ENCODE measurements at places on chromosomes 3 and 15.

DNA sequence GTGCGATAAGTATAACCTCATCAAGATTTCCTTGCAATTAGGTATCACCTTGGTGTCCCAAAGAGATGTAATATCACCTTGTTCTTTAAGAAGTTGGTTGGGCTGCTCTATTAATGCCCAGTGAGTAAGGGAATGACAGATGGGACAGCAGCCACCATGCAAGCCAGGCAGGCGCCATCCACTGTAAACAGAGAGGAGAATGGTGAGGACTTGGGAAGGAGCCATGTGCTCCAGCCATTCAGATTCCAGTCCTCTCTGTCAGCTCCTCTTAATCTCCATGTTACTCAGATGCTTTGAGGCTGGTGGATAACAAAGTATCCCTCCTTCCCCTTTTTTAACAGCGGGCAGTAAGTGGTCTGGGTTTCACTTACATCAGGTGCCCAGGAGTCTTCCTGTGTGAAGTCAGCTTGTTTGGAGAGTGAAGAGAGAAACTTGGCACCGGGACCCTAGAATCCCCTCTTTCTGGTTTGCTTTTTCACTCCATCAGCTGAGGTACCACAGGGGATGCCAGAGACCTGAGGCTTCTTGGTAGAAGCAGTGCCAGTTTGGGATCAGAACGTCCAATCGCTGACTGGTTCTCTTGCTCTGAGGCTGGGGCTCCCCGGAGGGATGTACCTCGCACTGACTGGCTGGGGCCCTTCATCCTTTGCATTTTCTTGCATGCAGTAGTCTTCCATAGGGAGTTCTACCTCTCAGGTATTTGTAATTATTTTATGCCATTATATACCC, 29.5 kb downstream of the SLCO3A1 start:
- no peak for DNase-seq

- DNase-seq = no peak
These were observed 25.0 kb upstream of the SCN10A start for GRCh38 chr3:38840987-38841386.

GRCh38 chr3:103499132-103499900, 1064.5 kb downstream of the ZPLD1 start:
- DNase-seq = no peak

GRCh38 chr3:65779390-65779789, 259.3 kb downstream of the MAGI1 start:
- no peak for DNase-seq

GRCh38 chr3:159748425-159748824, 240.2 kb upstream of the IL12A start:
- DNase-seq = no peak

- no peak for DNase-seq
These were observed 192.4 kb upstream of the DPH6 start for GRCh38 chr15:35738370-35738769.

DNA sequence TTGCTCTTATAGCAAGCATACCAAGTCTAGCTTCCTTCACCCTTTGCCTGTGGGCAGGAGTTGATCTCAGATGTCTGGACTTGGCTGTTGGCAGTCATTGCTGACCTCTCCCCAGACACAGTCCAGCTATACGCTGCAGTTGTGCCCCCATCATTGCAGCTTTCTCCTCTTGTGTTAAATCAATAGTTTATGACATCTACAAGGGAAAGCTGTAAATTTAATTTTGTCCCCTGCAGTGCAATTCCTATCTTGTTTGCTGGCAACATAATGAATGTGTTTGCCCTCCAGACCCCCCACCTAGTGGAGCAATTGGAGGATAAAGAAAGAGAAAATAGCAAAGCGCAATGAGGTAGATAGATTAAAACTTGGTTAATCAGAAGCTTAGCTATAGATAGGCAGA, 280.2 kb downstream of the LSAMP start:
- DNase-seq = no peak

DNA sequence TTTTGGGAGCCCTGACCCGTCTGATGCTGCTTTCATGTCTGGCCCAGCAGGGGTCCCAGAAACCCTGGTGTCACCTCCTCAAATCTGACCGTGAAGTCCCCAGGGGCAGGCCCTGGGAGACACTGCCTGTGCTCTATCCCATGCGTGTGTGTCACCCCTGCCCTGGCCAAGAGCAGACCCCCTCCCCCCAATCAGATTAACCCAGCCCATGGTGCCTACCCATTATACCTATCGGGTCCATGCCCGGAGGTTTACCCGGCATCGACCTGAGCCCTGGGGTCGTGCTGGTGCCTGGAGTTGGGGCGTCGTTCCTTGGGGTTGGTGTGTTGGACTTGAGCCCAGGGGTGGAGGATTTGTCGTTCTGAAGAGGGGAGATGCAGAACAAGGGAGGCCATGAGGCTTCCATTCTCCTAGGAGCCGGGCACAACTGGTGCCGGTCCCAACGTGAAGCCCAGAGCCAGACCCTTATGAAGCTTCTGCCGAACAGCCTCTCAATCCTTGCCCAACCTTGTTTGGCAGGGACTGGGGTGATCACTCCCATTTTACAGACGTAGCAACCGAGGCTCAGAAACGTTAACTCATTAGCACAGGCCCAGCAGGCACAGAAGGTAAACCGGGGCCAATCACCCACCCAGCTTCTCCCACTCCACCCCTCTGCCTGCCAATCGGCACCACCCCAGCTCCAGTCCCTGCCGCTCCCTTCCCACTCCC, 39.6 kb downstream of the TLE3 start:
- no peak for DNase-seq

GRCh38 chr3:29128001-29128400, 152.9 kb upstream of the RBMS3 start:
- no peak for DNase-seq

- no peak for DNase-seq
These were observed 106.6 kb upstream of the SLC6A6 start for GRCh38 chr3:14295801-14296200.

- DNase-seq = no peak
These were observed 49.5 kb upstream of the PDZRN3 start for GRCh38 chr3:73674280-73674679.

- no peak for DNase-seq
These were observed 183.1 kb downstream of the CHST2 start for GRCh38 chr3:143302638-143303171.

DNA sequence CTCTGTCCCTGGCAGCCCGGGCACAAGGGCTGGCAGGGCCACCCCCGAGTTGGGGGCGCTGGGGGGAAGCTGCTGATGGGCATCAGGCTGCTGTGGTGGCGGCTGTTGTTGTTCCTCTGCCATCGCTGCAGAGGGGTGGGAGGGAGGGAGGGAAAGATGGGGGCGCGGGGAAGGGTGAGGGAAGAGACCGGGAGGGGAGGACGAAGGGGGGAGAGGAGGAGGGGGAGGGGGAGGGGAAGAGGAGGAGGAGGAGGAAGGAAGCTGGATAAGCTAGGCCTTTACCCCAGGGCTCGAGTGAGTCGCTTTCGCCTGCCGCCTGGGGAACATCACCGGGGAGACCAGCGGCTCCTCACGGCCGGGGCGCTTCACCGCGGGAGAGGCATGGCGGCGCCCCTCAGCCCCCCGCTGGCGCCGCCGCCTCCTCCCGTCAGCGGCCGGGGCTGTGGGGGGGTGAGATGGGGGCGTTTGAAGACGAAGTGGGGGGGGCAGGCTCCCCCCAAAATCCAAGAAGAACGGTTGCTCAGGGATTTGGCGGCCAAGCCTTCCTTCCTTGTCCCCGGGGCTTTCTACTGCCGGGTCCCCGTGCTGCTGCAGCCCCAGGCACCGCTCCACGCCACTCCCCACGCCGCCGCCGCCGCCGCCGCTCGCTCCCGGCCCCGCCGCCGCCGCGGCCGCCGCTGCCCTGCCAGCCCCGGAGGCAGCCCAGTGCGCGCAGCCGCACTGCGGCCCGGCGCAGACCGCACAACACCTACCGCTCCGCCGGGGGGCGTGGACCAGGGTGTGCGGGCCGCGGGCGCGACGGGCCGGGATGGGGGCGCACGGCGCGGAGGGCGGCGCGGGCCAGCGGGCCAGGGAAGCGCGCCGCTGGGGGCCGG, at the start of gene RFX7:
TSS of gene RFX7 (minus strand) at position 717 of the 875 bp plus-strand sequence. CDS start at position 123, 594 bp downstream.
- DNase-seq = peak; percentile 79

GRCh38 chr3:81823882-81824395, 62.5 kb upstream of the GBE1 start:
- DNase-seq = no peak

DNA sequence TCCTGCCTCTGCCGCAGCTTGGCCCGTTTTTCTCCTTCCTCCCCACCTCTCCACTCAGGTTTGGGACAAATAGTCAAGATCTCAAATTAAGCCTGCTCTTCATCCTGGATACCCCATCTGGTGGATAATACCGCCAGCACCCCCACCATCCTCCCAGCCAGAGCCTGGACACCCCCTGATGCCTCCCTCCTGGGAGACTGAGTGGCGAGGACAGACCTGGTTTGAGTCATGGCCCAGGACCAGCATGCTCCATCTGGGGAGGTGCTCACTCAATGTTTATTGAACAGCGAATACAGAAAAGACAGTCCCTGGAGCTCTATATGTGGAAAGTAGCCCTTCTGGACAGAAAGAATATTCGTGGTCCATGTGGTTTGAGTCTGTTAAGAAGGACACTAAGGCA, 23.3 kb downstream of the CTSH start:
- no peak for DNase-seq

GRCh38 chr3:107769882-107770281, 247.1 kb downstream of the BBX start:
- DNase-seq = no peak

DNA sequence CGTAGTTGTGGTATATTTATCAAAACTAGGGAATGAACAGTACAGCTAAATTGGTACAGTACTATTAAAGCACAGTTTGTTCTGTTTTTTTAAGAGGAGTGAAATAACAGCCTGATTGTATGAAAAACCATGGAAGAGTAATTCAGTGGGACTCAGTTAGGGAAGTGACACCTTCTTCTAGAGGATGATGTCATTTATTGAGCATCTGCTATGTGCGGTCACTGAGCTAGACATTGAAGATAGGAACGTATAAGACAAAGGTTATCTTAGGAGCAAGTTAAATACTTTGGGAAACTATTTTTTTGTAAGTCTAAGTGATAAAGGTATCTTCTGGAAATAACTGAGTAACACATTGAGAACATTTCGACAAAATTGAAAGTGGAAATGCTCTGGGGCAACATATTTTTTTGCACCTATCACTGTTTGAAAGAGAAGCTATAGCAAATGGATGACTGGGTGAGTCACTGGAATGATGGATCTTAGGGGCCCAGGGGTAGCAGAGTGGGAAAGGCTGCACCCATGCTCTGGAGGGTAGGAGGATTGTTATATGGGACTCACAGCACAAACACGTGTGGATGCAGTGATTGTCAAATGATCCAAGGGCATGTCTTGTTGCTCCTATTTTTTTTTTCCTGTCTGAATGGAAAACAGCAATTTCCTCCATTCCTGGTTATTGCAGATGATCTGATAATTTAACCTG, 43.0 kb downstream of the OXNAD1 start:
- no peak for DNase-seq

DNA sequence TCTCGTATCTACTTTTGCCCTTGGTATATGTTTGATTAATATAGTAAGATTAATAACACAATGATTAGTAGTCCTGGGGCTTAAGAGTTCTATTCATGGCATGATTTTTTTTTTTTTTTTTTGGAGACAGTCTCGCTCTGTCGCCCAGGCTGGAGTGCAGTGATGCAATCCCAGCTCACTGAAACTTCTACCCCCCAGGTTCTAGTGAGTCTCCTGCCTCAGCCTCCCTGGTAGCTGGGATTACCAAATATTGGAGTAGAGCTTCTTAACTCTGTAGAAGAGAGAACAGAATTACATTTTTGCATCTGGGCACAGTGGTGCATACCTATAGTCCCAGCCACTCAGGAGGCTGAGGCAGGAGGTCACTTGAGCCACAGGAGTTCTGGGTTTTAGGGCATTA, 58.9 kb downstream of the RAB7A start:
- no peak for DNase-seq

- no peak for DNase-seq
These were observed 108.9 kb upstream of the THBS1 start for GRCh38 chr15:39471785-39472574.

- no peak for DNase-seq
These were observed 35.2 kb upstream of the GLCE start for GRCh38 chr15:69125236-69125635.

DNA sequence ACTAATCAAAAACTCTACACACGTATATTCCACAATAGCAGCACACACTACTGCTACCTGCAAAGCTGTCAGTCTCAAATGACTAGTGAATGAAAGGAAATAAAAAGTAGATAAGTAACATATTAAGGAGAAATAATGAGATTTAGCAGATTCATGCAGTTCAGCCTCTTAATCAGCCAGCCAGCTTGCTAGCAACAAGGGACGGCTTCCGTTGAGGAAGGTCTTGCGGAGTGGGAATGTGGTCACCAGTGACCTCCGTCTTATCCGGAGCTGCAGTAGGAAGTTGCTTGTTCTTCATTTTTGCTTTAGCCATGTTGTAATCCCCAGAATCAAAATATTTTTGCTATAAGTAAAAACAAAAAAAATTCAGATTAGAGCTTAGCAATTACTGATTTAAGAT, 17.1 kb downstream of the ARPP19 start:
- DNase-seq = no peak

DNA sequence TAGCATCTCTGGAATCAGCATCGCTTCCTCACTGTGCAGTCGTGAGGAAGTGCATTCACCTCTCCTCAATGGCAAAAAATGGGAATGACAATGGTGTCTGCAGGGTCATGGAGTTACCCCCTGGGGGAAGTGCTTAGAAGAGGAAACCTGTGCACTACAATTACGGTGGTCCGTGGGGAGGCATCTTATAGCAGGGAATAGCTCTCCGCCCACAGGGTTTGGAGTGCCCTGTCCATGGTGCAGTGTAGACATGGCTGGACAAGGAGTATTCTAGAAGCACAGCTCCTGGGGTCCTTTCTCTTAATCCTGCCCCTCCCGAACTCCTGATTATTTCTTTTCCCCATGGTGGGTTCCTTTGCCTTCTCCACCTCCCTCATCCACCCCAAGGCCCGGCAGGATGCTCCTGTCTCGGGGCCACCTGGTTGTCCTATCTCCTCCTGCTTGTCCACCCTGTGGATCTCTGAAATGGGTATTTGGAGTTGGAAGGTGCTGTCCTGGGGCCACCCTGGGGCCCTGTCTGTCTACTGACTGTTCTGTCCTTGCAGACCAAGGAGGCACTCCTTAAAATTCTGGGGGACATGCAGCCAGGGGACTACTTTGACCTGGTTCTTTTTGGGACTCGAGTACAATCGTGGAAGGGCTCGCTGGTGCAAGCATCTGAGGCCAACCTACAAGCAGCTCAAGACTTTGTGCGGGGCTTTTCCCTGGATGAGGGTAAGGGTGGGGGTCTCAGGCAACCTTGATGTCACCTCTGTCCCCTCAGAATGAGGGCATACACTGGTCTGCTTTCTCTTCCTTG, 5.2 kb downstream of the ITIH1 start:
- DNase-seq = no peak

GRCh38 chr3:122403489-122403888, 12.4 kb downstream of the WDR5B start:
- DNase-seq = no peak

All from stimulated activated CD4-positive, alpha-beta T cell treated with anti-CD3 and anti-CD28 coated beads, Interleukin-2, amount 100 ng/mL, for 24 hours (primary cell).